Activated CD4-positive, alpha-beta memory T cell treated with anti-CD3 and anti-CD28 coated beads for 36 hours (primary cell): ENCODE measurements at places on chromosomes 5 and 9.

GRCh38 chr5:128534726-128535125 is 3.3 kb downstream of the FBN2 start:
- no peak for DNase-seq

GRCh38 chr9:76311537-76311936 is 82.7 kb downstream of the RFK start:
- no peak for DNase-seq

DNA sequence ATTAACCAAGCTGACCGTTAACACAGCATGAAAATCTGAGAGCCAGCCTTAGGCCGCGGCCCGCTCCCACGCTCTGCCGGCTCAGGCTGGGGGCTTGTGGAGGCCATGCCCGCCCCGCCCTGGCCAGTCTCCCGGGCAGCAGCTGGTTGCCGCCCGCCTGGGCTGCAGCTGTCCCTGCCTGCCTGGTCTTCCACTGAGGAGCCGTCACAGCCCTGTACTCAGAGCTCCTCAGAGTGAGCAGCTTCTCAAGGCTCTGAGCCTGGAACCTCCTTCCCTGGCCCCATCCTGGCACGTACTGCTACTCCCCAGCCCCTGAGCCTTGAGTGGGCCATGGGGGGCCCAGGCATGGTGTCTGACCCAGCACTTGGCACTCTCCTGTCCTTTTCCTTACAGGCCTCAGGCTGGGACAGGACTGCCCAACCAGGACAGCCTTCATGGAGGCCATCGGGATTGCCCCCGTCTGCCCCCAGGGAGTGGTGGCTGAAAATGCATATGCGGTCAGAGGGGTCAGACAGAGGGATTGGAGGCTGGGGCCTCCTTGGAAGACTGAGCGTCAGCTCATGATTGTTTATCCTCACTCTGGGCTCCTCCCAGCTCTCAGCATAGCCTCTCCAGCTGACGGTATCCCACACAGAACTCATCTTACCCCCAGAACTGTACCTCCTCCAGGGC is 11.9 kb downstream of the FGFR4 start:
- no peak for DNase-seq

DNA sequence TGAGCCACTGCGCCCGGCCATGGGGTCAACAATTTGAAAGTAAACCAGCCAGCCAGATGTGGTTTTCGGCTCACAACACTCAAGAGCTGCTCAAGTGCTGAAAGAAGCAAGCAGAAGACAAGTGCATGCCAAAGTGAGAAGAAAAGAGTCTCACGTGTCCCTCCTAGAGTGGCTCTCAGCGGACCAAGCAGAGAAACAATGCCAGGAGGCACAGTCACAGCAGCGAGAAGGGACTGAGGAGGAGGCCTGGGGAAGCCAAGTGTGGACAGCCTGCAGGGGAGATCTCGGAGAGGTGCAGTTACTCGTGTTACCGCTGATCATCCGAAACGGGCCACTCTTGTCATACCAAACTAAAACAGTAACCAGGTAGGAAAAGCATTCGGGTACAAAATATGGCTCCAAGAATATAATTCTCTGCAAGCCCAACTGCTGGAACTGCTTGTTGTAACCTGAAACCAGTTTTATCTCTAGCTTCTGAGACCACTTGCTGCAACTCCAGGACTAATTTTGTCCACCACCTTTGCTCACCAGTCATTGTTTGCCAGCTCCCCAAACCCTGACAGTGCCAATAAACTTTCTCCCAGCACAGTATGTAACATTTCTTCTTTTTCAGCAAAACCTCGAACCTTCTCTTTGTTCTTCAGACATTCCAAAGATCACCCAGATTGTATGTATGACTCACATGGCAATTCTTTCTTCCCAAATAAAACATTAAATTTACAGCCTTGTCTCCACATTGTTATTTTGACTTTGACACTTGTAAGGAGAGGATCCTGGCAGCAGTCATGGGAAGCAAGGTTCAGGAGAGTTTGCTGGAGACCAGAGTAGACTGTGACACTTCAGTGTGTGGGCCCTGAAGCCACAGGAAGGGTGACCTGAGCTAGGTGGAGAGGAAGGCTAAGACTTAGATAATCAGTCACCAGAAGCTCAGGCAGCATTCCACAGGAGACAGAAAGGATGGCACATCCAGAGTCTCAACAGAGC is 6.3 kb downstream of the SLC35D2 start:
- no peak for DNase-seq

- DNase-seq: no peak
These were observed 5.5 kb downstream of the CNOT6 start for GRCh38 chr5:180499684-180500083.

GRCh38 chr9:99592834-99593574 is 228.7 kb upstream of the NR4A3 start:
- no peak for DNase-seq

- DNase-seq: no peak
These were observed 135.6 kb downstream of the DOCK2 start for GRCh38 chr5:169772688-169773087.

- no peak for DNase-seq
These were observed 2.0 kb downstream of the CLK4 start for GRCh38 chr5:178624631-178625546.

DNA sequence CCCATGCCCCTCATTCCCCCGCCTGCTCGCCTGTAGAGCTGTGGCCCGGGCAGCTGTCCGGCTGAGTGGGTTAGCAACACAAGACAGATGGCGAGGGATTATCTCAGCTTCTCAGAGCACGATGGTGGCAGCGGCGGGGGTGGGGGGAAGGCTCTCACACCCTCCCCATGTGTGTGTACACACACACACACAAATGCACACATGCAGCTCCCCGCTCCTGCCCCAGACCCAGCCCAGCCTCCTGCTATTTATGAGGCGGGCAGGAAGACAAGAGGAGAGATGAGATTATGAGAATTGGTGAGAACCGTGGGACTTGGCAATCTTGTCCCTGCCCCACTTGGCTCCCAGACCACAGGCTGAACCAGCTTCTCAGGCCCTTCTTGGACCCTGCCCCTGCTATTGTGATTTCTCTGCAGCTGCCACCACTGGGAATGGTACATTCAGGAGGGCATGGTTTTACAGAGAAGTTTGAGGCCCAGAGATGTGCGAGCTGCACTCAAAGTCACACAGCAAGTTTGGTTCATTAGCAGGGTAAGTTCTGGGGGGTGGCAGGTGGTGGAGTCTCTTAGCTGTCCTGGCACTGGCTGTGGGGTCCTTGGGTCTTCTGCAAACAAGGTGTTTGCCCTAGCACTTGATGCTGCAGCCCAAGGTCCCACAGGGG is 51.0 kb upstream of the PSD2 start:
- no peak for DNase-seq

GRCh38 chr5:142813220-142813619 is 43.0 kb downstream of the ARHGAP26 start:
- DNase-seq: no peak

GRCh38 chr5:43191740-43192557 is at the start of gene NIM1K:
TSS of gene NIM1K (plus strand) at chr5:43192225. CDS start at chr5:43245776, 53,551 bp downstream.
- DNase-seq: peak; percentile 62

DNA sequence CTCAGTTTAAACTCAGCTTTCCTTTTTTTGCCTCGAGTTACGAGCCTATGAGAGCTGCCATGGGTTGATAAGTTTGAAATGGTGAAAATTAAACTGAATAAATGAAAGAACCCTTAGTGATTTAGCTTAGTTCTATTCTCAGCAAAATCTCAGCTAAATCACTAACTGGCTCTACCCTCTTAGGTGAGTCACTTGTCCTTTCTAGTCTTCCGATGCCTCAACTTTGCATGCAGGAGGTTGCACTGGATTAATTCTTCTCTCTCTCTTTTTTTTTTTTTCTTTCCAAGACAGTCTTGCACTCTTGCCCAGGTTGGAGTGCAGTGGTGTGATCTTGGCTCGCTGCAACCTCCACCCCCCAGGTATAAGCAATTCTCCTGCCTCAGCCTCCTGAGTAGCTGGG is 83.9 kb downstream of the PAPPA start:
- DNase-seq: no peak

GRCh38 chr5:135999406-136000139 is 29.2 kb upstream of the TGFBI start:
- DNase-seq: no peak

DNA sequence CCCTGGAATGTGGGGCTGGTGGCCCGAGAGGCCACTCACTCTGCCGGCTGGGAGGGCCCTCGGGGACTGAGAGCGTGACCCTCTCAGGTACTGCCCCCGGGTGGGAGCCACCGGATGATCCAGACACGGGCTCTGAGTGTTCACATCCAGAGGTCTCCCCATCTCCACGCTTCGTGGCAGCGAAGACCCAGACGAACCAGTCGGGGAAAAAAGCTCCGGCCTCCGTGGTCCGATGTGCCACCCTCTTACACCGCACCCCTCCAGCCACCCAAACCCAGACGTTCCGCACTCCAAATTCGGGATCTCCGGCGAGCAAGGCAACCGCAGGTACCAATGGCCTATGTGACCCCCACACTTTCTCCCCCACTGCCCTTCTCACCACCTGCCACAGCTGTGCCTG is 49.5 kb downstream of the AMBP start:
- no peak for DNase-seq

DNA sequence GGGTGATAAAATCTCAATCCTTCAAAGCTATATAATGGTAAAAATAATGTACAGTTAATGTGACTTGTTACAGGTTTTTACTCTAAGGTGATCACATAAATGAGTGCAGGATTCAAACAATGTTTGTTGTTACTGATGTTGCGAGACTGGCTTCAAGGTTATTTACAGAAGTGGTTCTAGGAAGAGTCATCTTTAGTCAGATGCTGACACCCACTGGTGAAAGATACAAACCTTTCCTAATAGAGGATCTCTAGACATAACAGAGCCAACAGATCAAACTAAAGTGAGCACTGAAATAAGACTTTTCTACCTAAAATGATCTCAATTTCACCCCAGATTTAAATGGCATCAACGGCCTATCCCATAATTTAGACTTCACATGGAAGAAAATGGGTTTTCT is 20.2 kb downstream of the ARSB start:
- DNase-seq: no peak

- DNase-seq: no peak
These were observed 32.2 kb upstream of the TNFAIP8 start for GRCh38 chr5:119323601-119324000.

GRCh38 chr5:15977851-15978250 is 201.7 kb downstream of the MARCHF11 start:
- no peak for DNase-seq

DNA sequence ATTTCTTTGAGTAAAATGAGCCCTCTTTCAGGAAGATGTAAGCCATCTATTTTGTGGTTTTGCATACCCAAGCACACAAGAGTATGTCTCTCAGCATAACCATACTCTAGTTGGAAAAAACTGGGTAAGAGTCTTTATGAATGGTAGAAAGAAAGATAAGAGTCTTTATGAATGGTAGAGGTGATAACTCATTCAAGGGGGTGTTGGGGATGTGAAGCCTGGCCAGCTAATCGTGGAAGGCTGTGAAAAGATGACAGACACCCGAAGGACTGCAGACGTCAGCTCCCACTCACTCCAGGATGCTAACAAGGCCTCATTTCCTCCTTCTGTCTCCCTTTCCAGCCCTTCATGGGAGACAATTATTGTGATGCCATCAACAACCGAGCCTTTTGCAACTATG is 228.5 kb downstream of the PAPPA start:
- no peak for DNase-seq

DNA sequence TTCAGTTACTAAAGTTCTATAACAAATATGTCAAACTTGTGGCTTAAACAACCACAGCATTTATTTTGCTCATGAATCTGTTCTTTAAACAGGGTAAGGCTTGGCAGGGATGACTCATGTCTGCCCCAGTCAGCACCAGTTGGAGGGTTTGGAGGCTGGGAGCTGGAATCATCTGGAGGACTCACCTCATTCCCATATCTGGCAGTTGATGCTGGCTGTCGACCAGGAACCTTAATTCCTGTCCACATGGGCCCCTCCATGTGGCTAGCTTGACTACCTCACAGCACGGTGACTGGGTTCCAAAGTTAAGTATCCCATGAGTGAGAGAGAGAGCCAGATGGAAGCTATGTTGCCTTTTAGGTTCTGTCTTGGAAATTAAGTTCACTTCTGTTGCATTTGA is 13.8 kb upstream of the CCL28 start:
- no peak for DNase-seq

DNA sequence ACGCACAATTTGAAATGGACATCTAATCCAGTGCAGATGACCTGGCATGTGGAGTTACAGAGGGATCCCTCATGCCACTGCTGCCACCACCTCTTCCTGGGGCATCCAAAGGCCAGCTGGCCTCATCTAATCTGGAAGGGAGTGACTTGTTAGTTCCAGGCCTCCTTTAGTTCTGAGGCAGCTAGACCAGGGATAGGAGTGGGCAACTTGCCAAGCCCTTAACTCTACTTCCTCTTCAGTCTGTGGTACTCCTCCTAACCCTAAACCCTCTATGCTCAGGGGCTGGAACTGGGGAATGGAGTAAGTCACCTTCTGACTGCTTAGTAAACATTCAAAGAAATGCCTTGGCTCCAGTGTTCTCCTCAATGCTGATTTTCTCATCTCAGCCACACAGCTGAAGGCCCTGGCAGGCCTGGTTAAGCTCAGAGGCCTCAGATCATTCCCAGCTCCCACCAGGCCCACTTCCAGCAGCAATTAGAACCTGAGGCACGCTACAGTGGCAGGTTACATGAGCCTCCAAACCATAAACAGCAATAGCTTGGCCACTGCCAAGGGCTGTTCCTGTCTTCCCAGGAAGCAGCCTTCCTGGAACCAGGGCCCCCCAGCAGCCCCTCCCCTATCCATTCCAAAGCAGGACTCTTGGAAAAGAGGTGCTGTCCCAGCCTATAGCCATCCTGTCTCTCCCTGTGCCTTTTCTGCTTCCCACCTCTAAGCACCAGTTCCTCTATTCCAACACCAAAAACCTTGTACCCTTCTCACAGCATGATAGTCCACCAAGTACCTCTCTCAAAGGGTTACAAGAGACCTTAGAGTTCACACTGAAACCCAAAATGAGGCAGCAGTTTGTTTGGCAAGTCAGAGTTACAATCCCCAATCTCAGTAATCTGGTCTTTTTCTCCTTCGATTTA is 2.0 kb downstream of the EIF4EBP3 start:
- no peak for DNase-seq

- DNase-seq: no peak
These were observed 182.5 kb upstream of the PIK3R1 start for GRCh38 chr5:68033029-68033428.

- DNase-seq: no peak
These were observed 32.8 kb upstream of the NSMF start for GRCh38 chr9:137491735-137492432.

GRCh38 chr9:19809422-19810269 is 20.8 kb upstream of the SLC24A2 start:
- no peak for DNase-seq

- no peak for DNase-seq
These were observed 344.6 kb downstream of the OSTF1 start for GRCh38 chr9:75432888-75433287.

DNA sequence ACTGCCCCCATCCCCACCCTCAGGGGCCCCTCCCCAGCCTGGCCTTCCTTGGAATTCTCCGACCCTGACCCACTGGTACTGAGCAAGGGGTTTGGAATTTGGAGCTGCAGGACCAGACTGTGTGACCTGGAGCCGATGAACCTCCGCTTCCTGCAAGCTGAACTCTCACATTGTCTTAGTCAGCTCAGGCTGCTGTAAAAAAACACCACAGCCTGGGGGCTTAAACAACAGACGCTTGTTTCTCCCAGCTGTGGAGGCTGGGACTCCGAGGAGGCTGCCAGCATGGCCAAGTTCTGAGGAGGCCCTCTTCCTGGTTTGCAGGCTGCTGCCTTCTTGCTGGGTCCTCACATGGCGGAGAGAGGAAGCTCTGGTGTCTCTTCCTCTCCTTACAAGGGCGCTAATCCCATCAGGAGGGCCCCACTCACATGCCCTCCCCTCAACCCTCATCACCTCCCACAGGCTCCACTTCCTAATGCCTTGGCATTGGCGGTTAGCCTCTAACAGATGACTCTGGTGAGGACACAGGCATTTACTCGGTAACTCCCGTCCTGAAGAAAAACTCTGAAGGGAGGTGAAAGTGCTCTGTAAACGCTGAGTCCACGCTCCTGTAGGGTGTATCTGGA is 42.4 kb downstream of the C5orf15 start:
- no peak for DNase-seq
